ENCODE measurements at places on chromosomes 5 and 9.

DNA sequence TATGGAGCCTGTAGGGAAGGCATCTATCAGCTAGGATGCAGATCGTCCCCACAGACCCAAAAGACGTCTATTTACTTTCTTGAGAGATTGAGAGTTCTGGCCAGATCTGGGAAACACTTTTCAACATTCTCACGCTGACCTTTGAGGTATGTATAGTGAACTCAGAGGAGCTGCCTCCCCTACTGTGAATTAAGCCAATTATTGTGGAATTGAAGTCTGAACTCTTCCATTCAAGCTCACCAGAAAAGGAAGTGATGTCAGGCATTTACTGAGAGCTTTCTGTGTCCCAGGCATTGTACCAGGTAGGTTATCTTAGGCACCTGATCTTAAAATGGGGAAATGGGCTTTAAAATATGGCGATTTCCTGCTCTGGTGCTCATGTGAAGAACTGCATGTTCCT lies 136.5 kb downstream of the SV2C start:
- no peak for DNase-seq

GRCh38 chr5:34436761-34437501 lies 219.2 kb upstream of the RAI14 start:
- no peak for DNase-seq

DNA sequence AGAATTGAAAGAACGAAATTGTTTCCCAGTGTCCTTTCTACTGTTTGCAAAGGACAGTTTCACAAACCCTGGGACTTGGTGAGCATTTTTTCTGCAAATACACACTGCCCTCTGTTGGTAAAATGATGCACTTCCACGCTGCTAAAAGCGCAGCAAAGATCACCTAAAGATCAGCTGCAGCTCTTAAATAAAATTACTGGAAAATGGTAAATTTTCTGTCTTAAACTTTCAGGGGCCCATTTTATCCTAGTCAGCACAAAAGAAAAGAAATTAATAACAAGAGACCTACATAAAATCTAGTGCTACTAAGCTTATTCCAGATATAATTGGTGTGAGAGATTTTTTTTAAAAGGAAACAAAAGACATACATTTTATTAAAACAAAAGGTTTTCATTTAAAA lies 566.0 kb downstream of the CAAP1 start:
- no peak for DNase-seq

DNA sequence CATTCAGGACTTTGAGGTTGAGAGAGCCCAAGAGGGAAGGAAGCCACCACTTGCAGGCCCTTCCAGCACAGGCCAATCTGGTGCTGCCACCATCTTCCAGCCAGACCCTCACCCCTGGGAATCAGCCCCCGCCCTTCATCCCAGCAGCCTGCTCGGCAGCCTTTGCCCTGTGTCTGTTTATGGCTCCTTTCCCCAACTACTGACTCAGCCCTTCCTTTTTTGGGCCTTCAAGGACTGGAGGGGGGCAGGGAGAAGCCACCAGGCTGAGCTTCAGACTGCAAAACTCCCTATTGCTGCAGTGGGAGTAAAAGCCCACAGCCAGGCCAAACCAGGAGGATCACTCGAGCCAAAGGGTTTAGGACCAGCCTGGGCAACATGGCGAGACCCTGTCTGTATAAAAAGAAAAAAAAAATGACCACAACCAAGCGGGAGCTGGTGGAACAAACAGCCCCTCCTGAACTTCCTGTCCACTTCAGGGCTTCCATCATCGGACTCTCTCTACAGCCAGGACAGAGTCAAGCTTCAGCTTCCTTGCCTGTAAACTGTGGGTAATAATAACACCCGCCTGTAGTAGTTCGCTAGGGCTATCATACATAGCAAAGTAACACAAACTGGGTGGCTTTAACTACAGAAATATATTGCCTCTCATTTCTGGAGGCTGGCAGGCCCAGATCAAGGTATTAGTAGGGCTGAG lies 85.9 kb upstream of the IL17B start:
- DNase-seq, result no peak

DNA sequence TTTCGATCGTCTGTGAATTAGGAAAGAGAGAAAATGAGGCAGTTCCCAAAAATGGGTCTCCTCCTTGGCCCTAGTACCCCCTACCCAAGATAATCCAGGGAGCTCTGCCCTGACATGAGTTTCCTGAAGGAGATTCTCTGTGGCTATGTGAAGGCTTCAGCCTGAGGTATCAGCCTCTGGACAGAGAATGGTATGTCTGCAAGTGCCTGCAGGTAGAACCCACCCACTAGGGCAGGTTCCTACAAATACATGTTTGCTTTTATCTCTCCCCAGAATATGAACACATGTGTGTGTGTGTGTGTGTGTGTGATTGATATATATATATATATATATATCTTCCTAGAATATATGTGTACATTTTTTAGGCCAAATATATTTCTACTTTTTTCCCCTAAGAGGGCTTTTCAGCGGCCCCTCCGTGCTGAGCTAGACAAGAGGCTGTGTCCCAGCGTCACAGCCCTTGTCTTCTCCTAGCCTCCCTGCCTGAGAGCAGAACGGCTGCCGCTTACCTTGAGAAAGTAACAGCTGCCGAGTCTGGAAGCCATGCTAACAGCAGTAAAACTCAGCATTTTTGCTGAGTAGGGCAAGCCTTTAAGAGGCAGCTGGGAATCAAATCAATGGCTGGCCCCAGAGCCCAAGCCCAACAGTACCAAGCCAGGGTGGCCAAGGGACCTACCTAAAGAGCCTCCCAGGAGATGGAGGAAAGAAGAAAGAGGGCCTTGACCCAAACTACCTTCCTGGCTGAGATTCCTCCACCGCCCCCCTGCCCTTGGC lies 2.1 kb downstream of the BRINP1 start:
- no peak for DNase-seq

DNA sequence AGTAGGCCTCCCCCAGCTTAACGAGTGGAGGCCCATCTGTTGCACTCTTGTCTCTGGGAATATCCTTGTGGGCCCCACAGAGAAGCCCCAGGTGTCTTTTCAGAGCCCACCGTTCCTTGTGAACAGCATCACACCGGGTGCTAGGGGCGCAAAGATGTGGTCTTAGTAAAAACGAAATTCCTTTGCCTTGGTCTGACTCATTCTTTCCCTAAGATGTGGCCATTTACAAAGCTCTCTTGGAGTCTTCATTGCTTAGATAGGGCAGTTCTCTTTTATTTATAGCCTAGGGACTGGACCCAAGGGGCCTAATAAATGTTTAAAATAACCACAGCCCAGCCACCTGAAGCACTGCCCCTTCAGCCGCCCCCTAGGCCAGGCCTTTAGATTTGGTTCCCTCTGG lies 52.8 kb upstream of the RPL26L1 start:
- DNase-seq, result no peak

- DNase-seq, result no peak
These were observed 24.2 kb upstream of the GLRX start for GRCh38 chr5:95846554-95847260.

DNA sequence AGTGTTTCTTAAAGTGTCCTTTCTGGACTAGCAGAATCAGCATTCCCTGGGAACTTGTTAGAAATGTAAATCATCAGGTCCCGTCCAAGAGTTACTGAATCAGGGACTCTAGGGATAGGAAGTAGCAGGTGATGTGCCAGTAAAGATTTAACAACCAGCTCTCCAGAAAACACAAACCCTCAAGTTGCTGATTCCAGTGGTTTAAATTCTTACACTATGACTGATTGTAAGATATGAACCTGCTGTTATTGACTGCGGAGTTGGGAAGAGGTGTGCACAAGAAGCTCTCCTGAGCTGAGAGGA lies 39.1 kb upstream of the BASP1 start:
- no peak for DNase-seq

DNA sequence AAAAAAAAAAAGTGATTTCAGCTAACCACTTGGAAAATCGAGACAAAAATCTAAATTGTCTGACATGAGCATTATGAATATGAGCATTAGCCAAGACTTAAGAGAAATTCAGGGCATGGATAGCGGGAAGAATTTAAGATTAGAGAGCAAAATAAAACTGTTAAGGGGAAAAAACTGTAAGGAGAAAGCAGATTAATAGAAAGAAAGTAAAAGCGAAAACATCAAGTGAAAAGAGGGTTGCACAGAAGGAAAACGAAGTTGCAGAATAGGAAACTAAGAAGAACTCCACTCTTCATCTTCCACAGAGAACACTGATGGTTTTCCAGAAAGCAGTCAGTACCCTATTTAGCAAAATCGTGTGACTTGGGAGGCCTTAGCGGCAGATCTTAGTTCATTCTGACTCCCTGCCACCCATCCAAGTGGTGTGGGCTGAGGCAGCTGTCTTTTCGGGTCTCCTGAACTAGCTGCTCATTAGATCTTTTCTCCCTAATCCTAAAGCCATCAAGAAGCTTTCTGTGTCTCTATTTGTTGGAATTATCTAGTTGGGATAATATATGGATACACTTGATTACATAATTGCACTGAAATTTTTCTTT lies 3.7 kb downstream of the NIM1K start:
- no peak for DNase-seq

GRCh38 chr5:96333391-96333790 lies 99.7 kb downstream of the PCSK1 start:
- DNase-seq, result no peak

GRCh38 chr5:176577312-176578176 lies 28.4 kb downstream of the CDHR2 start:
- DNase-seq, result no peak

DNA sequence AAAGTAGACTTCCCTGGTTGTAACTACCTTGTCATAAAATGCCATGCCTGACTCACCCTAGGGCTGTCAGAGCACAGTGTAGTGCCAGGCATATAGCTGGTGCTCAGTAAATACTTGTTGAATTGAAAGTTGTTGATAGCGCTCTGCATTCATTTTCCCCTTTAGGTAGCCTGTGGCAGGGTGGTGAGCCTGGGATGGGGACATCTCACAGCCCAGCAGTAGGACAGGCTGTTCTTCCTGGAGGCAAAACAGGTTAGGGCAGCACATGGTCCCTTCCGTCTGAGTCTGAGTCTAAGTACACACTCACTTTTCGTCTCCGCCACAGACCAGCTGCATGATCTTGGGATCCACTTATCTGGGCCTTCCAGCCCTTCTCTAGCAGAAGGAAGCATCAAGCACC lies 401.9 kb downstream of the ZSWIM6 start:
- DNase-seq, result no peak

DNA sequence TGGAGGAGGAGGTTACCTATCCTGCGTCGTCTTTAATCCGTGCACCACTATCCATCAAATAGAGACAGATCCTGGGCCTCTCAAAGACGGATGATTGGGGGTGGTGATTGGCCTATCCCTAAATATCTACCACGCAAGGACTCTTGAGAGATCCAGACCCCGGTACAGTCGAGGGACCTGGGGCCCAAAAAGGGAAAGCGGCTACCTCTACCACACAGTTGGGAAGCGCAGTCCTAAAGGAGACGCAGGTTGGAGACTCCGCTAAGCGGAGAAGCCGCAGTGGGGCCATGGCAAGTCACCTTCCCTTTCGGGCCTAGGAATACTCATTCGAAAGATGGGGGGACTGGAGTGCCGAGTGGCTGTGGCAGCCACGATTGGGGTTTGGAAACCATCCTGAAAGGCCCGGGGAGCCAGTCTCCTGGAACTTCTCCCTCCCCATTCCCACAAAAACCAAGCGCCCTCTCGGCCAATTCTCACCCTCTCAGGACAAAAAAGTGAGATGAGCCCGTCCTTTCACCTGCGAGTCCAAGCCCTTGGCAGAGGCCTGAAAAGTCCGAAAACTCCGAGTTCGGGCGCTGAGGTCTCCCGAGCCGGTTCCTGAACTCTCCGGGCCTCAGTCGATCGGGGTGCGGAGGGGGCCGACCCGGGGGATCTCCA lies 499 bp upstream of the FOXE1 start:
- DNase-seq, result no peak

DNA sequence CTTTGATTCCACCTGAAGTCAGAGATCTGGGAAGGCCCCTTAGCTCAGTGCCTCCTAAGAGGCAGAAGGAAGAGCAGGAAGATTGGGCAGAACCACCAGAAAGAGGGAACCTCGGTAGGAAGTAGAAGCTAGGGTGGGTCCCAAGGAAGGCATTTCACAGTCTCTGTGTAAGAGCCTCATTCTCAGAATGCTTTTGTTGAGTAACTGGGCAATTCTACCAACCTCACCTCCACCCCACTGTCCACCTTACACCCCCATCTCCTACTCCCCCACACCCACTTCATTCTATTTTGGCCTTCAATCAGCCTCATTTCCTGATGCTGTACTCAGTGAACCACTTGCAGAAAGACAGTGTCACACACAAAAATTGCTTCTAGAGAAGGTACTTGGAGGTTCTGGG lies 3.5 kb downstream of the HBEGF start:
- DNase-seq, result no peak

- DNase-seq, result no peak
These were observed 29.1 kb downstream of the TRIP13 start for GRCh38 chr5:921456-922435.

DNA sequence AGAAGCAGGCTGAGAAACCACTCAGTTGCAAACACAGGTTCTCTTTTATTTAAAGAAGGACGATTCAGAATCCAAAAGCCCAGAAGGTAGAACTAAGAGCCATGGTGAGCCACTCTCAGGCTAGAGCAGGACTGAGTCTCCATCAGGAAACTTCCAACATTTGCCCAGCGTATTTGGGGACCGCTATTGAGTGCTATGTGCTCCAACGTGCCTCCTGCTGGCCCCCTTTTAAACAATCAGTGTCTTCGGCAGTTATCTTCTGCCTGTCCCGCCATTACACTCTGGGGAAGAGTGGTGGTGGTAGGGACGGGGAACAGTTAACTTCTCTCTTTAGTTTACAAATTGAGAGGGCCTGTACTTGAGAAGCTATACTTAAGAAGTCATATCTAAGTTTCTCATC lies 78.1 kb downstream of the DENND1A start:
- DNase-seq, result no peak

- no peak for DNase-seq
These were observed 66.6 kb upstream of the SPATA31D4 start for GRCh38 chr9:81861644-81862043.

DNA sequence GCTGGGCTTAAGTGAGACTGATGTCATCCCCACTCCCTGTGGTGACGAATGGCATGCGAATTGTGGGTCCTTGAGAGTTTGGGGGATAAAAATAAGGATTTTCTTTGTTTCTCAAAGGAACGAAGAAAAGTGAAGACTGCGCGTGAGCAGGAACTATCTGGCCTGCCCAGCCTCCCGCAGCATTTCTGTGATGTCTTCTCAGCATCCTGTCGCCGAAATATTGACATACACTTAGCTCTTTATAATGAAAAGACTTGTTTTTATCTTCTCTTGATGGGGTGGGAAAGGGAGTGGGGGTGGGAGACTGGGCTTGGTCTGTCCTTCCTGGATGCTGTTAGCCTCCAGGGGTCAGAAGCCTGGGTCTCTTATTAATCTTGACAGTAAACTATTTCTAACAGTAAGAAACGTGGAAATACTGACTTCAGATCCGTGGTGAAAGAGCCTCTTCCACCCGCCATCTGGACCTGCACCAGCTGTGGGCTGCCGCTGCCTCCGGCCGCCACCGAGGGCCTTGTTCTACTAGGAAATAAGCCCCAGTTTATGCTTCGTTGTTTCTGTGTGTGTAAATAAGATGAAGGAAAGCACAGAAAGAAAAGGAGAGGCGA lies 239.6 kb downstream of the FANCC start:
- no peak for DNase-seq

DNA sequence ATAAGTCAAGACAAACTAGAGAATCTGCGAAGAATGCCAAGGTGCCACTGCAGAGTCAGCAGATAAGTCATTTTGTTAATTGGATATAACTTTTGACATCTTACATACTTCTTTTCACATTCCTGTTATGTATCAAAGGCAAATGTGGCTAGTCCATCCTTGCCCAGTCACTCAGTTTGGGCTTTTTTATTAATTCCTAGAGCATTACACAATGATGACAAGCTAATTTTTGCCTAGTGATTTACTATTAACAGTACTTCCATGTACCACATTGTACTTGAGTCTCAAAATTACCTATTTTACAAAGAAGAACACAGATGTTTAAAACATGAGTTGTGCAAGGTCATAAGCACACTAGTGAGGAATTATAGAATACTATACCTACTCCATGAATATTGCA lies 680.8 kb downstream of the DNAH5 start:
- DNase-seq, result no peak

All from cortex of kidney (tissue), 1 donor.